ENCODE measurements at places on chromosomes 5 and 9.

DNA sequence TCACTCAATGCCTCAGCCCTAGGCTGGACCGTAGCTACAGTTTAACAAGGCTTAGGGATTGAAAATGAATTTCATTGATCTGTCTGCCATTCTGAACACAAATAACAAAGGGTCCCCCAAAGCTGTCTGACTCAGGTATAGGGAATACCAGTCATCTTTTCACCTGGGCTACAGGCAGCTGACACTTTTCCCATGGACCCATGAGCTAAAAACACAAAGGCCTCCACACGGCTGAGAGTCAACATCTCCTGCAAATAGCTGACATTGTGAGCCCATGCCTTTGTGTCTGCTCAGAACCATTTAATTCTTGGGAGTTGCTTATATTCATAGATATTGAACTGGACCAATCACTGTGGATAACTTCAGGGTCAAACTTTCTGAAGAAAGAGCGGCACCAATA is 121.1 kb upstream of the SLIT3 start:
- DNase-seq, result no peak

DNA sequence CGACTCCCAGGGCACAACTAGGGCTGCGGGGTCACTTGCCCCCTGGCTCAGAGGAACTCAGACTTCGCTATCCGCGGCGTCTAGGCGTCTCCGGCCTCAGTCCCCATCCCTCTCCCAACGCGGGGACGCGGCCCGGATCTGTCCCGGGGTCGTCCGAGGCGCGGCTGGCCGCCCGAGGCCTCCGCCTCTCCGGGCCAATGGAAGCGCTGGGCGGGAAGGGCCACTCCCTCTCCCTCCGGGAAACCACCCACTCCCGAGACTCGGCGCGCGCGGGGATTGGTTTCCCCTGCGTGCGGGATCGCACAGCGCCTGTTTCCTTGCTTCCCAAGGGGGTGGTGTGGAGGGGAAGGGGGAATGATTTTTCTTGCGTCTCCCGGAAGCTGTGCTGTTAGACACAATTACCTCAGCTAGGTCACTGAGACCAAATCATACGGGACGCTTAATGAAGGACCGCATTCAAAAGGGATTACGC is 38.3 kb downstream of the NR2F1 start:
- DNase-seq, result no peak

DNA sequence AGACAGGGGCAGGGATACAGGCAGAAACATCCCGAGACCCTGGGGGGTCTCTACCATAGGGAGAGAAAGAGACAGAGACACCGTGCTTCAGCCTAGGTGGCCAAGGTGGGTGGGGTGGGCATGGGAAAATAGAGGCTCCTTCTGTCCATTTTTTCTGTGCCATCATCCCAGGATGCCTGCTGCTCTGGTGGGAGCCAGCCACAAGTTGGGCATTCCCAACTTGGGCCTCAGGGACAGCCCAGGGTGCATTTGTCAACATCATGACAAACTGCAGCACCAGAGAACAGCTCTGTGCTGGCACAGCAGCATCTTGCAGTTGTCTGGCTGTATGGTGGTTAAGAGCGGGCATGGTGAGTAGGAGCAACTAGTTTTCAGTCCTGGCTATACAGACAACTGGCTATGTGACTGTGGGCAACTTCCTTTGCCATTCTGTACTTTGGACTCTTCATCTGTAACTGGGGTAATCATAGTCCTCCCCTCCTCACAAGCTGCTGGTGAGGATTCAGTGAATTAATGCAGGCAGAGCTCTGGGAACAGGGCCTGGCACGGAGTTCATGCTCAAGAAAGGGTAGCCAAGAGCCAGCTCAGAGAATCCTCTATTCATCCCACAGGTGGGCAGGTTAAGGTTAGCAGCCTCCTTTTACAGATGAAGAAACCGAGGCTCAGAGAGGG is 100.4 kb downstream of the RGS3 start:
- DNase-seq, result no peak

- no peak for DNase-seq
Measured at GRCh38 chr5:127042593-127042992, 12.2 kb upstream of the MARCHF3 start.

GRCh38 chr5:148739524-148739923 is 85.2 kb upstream of the HTR4 start:
- DNase-seq, result no peak
